ENCODE measurements at places on chromosomes 6 and 20. TPM values are rescaled to one million over a fixed set of nuclear protein-coding genes. Genes with fewer than 3 reads are reported as not detected.

The PSMB9 gene
- total RNA-seq, result 27.0 TPM

The CLDN20 gene
- not detected for total RNA-seq

The AVP gene
- total RNA-seq, result not detected

The ZBTB12 gene
- total RNA-seq, result 1.1 TPM

Measured in bladder microvascular endothelial cell (primary cell).